Panc1 (cell line): ENCODE measurements at places on chromosomes 5 and 9. TPM values are rescaled to one million over a fixed set of nuclear protein-coding genes. Genes with fewer than 3 reads are reported as not detected.

The C9orf50 gene
- total RNA-seq: not detected

The SURF2 gene
- 19.2 TPM for total RNA-seq

The FRMPD1 gene
- total RNA-seq: 0.21 TPM

The AQP7 gene
- total RNA-seq: 0.26 TPM

The GRM6 gene
- total RNA-seq: not detected

The ARID3C gene
- total RNA-seq: 0.33 TPM

The IL3 gene
- total RNA-seq: not detected

The ZBED3 gene
- 6.8 TPM for total RNA-seq

The ALDOB gene
- total RNA-seq: 0.67 TPM

The AP3S1 gene
- 88.8 TPM for total RNA-seq

The CXCL14 gene
- total RNA-seq: not detected

The COMMD10 gene
- 37.9 TPM for total RNA-seq

The AUH gene
- 7.7 TPM for total RNA-seq

The IRX1 gene
- not detected for total RNA-seq

The LCN9 gene
- not detected for total RNA-seq

The GSN gene
- 278 TPM for total RNA-seq

The LECT2 gene
- total RNA-seq: not detected

The ORM2 gene
- total RNA-seq: 0.77 TPM

The CCL27 gene
- 0.95 TPM for total RNA-seq

The SYK gene
- total RNA-seq: 0.28 TPM

The PFN3 gene
- not detected for total RNA-seq

The ELOVL7 gene
- 2.9 TPM for total RNA-seq

The DENND1A gene
- total RNA-seq: 19.7 TPM

The PCDHA13 gene
- 1.0 TPM for total RNA-seq

The ADAMTS19 gene
- not detected for total RNA-seq

The BTF3 gene
- total RNA-seq: 647 TPM

The TEX48 gene
- total RNA-seq: not detected

The PRRT1B gene
- 1.1 TPM for total RNA-seq

The ANKRD33B gene
- total RNA-seq: 19.1 TPM

The ABITRAM gene
- total RNA-seq: 6.4 TPM

The TXNDC8 gene
- total RNA-seq: not detected

The TMOD1 gene
- total RNA-seq: 1.4 TPM

The PDLIM4 gene
- 9.9 TPM for total RNA-seq

The SELENOP gene
- 1.6 TPM for total RNA-seq

The LPCAT1 gene
- total RNA-seq: 59.8 TPM

The TOPORS gene
- total RNA-seq: 21.2 TPM

The SLC44A1 gene
- 8.7 TPM for total RNA-seq
